ENCODE measurements at places on chromosomes 7 and 10.

DNA sequence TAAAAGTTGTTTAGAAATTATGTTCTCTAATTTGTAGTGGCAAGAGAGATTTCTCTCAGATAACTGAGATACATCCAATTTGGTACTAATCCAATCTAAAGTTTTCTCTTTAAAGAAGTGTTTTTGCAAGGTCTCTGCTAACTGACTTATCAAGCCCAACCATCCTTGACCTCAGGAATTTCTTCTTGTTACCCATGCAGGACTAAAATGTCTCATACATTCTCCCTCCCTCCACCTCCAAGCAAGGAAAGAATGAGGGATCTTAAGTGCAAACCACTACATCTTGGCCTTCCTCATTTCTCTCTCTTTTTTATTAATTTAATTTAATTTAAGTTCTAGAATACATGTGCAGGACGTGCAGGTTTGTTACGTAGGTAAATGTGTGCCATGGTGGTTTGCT is 12.8 kb downstream of the NRAP start:
- DNase-seq = no peak

- DNase-seq = no peak
These were observed 25.4 kb downstream of the ANKRD61 start for GRCh38 chr7:6056616-6057015.

DNA sequence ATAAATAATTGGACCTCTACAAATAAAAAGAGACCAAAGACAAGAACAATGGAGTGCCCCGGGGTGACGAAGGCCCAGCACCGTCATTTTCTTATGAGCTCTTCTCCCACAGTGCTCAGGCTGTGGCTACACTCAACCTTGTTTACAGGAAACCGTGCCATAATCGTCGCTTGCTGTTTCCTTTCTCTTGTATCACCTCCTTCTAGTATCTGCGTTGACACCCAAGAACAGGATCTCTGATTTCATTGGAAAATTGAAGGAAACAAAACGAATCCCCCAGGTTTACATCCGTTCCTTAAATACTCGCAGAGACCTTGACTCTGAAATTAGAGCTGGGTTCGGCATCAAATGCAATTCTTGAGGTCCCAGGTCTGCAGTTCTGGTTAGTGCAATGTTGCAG is 1.7 kb upstream of the IGFBP3 start:
- no peak for DNase-seq

- no peak for DNase-seq
These were observed 163.8 kb downstream of the PLXNA4 start for GRCh38 chr7:132412435-132412834.

DNA sequence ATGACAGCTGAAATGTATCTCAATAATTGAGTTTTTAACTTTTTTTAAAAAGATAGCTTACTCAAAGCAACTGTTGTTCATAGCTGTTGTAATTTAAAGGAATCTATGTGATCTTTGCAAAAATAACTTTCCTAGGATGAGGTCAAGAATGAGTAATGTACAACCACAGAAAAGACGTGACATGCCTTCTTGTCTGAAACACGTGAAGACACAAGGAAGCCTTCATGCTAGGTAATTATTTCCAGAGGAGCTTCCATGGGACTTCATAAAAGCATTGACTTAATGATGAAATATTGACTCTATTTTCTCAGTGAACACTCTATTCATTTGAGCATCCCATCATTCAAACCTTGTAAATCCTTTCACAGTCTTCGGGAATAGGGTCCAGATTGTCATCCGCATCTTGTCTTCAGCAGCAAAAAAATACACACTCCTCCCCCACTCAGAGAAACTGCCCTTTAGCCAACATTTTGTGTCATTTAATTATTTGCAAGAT is 528.0 kb downstream of the NRG3 start:
- no peak for DNase-seq

GRCh38 chr10:73879296-73880173 is 5.2 kb upstream of the CAMK2G start:
- DNase-seq = peak; percentile 72

GRCh38 chr10:88990384-88991160 is at the start of gene FAS:
Gene FAS (plus strand): TSS chr10:88990798. CDS start chr10:88990877, 79 bp downstream.
- no peak for DNase-seq

GRCh38 chr10:129912166-129912917 is 51.7 kb downstream of the EBF3 start:
- DNase-seq = no peak

GRCh38 chr7:158401295-158401694 is 186.3 kb downstream of the PTPRN2 start:
- no peak for DNase-seq

DNA sequence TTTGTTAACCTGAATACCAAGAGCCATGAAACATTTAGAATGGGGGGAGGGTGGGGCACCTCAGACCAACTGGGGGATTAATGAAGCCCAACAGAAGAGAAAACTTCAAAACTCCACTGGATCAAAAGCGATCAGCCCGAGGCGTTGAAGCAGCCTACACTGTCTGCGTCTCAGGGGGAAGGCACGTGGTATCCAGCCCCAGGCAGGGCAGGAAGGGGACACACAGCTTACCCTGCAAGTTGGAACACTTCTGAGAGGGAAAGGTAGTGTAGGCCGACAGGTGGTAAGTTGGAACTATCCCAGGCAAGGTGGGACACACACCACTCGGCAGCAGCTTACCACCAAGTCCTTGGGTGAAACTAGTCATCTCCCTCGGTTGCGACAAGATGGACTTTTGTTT is 102.9 kb downstream of the TAX1BP1 start:
- DNase-seq = no peak

DNA sequence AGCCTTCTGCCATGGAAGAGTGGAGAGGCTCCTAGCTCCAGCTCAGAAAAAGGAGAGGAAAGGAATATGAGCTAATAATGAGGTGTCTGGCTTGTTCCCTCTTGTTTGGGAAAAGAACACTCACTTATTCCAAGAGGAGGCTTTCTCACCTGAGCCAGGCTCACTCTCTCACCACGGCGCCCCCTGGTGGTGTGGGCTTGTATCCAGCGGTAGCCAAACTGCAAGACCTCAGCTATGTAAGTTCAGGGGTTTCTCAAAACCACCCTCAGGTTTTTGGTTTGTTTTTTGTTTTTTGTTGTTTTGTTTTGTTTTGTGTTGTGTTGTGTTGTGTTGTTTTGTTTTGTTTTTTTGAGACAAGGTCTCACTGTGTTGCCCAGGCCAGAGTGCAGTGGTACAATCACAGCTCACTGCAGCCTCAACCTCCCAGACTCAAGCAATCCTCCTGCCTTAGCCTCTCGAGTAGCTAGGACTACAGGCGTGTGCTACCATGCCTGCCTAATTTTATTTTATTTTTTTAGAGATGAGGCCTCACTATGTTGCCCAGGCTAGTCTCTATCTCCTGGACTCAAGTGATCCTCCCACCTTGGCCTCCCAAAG is 124.0 kb downstream of the TMEM130 start:
- DNase-seq = peak; percentile 46

Measured in NCI-H1694 treated with DMSO at 0.1 percent for 48 hours (cell line).